ENCODE measurements at places on chromosomes 7 and 10.
A peak's percentile ranks its signal among the peaks of the same experiment; 100 is the strongest.

GRCh38 chr7:105581066-105581811 is at the start of gene EFCAB10:
Gene EFCAB10 (minus strand): TSS chr7:105581493. CDS start chr7:105581463, 30 bp downstream.
- DNase-seq = peak; percentile 95

GRCh38 chr7:24659505-24659904 is 86.3 kb downstream of the PALS2 start:
- no peak for DNase-seq

- DNase-seq = no peak
Measured at GRCh38 chr10:97050205-97050745, 135.5 kb downstream of the SLIT1 start.

DNA sequence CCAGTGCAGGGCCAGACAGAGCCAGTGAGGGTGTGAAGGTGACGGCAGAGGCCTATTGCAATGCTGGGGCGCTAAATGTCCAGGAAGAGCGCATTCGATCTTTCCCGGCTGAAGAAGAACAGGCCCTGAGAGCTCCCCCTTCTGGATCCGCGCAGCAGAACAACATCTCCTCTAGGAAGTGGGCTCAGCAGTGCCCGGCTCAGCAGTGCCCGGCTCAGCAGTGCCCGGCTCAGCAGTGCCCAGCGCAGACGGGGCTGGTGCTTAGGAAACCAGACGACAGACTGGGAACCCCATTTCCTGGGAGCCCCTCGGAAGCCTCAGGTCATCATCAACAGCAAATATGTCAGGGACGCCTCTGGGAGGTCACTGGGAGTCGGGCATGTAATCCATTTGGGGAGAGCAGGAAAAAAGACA is 4.7 kb upstream of the NOS3 start:
- DNase-seq = peak; percentile 82

GRCh38 chr7:105759670-105760550 is 116.5 kb downstream of the ATXN7L1 start:
- DNase-seq = no peak

- no peak for DNase-seq
Measured at GRCh38 chr10:91665842-91666241, 33.0 kb upstream of the PPP1R3C start.

DNA sequence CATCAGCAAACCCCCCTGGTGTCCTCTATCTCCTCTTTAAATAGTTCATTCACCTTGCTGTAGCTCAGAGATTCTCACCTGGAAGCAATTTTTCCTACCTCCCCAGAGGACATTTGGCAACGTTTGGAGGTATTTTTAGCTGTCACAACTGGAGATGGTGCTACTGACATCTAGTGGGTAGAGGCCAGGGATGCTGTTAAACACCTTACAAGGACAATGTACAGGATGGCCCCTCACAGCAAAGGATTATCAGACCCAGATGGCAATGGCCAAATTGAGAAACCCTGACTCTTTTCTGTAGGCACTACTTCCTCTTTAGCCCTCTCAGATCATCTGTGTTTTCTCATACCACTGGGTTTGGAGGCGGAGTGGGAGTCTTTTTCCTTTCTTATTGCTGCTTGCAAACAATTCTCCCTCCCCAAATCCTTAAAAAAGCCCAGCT is 13.2 kb upstream of the TRA2A start:
- peak; percentile 23 for DNase-seq

GRCh38 chr7:34453150-34453549 is 204.9 kb upstream of the NPSR1 start:
- no peak for DNase-seq

DNA sequence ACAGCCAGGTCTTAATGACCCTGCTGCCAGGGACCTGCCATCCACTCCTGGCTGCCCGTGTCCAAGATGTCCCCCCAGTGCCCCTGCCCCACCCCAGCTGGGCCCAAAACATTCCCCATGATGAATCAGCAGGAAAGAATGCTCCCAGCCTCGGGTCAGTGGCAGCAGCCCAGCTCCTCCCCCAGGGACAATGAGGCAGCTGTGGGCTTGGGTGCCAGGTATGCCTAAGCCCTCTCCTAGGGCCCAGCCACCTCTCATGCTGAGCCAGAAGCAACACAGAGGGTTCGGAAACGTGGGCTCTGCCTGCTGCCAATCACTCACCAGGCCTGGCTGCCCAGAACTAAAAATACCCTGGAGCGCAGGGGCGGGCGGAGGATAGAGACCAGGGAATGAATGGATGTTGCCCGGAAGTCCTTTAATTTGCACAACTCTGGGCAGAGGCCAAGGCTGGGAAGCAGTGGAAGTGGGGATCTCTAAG is 1.5 kb upstream of the LOXL4 start:
- DNase-seq = no peak

DNA sequence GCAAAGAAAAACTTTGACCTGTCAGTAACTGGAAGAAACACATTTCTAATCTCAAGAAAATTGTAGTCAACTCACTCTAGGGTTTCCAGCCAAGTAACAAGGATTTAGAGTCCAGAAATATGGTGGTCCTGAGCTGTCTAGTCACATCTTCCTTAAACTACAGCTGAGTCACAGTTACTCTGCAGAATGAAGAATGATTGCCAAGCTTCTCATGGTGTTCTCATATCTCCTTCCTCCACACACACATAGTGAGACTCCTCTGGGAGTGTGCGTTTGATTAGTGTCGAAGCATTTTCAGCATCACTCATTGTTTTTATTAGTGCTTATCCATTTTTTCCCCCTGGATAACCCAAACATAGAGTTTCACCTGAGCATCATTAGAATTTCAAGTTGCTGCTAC is 93.1 kb upstream of the CXCL12 start:
- no peak for DNase-seq

- DNase-seq = no peak
Measured at GRCh38 chr10:94902570-94902969, 35.9 kb upstream of the CYP2C9 start.

DNA sequence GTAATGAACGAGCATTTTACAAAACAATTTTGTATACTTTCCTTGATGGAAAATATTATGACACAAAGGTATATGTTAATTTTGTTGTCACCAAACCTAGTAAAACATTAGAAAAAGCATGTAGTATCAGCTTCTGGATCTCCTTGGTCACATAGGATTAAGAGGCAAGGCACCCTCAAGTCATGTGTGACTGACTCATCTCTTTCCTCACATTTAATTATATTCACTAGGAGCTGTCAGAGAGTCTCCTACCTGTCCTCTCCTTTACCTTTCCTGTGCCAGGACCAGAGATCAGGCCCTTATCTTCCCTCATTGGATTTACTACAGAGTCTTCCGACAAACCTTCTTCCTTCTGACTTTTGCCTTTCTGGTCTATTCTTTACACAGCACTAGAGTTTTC is 111.3 kb upstream of the RPA3 start:
- no peak for DNase-seq

- DNase-seq = peak; percentile 84
Measured at GRCh38 chr10:114638821-114639625, 19.1 kb downstream of the ABLIM1 start.

DNA sequence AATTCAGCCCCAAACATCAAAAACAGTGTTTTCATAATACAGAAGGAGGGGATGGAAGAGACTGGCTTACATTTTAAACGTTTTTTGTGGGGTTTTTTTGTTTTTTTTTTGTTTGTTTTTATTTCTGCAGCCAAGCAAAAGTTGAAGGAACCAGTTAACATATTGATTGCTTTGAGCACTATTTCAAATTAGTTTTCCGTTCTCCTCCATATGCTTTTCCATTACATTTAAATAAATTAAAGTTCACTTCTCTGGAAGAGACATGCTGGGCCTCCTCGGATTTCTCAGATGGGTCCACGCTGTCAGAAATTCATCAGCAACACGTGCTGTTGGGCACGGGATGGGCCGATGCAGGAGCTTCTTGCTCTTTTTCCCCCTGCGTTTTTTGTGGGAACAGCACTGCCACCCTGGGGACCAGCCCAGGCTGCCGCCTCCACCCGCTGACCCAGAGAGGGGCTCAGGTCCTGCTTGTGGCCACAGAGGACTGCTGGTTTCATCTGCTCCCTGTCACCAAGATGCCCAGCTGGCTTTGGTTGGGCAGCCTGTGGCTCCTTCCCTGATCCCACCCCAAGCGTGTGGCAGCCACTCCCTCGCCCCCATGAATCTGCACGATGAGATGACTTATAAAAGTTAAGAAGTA is 67.7 kb upstream of the CHST15 start:
- DNase-seq = no peak

DNA sequence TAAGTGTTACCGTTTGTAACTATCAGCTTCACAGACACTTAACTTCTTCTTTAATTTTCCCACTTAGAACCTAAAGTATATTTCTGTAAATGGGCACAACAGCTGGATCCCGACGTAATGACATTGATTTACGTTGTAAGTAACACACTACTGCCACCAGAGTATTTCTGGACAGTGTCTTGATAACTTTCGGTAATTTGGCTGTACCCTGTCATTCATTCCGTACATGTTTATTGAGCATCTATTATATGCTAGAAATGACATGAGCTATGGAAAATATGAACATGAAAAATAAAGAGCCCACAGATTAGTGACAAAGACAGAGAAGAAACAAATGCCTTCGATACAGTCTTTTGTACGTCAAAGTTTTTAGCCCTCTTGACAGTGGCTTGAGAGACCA is 291.4 kb downstream of the CCDC3 start:
- no peak for DNase-seq

DNA sequence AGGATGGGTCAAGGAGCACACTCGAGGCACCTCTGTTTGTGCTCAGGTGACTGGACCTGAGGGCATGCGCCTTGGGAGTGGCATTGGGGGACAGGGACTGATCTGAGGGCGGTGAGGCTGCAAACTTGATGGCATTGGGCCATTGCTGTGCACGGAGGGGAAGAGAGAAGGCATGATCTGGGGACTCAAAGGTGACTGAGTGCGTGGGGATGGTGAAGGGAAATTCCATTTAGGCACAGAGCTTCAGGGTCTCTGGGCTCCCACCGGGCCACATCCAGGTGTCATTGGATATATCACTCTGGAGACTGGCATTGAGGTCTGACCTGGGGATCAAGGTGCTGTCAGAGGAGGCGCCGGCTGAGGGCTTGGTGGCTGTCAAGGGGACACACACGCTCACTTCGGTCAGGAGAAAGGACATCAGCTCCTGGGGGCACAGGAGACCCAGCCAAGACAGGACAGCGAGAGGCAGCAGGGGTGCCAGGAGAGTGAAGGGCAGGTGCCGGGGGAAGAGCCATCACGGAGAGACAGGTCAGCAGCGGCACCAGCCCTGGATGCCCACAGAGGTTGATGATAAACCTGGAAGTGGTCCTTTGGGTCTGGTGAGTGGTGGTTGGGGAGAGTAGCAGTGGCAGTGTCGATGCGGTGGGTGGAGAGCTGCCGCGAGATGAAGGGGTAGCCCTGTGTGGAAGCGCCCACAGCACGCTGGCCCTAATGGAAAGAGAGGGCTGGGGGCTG is 5.5 kb downstream of the ADCK2 start:
- DNase-seq = no peak

DNA sequence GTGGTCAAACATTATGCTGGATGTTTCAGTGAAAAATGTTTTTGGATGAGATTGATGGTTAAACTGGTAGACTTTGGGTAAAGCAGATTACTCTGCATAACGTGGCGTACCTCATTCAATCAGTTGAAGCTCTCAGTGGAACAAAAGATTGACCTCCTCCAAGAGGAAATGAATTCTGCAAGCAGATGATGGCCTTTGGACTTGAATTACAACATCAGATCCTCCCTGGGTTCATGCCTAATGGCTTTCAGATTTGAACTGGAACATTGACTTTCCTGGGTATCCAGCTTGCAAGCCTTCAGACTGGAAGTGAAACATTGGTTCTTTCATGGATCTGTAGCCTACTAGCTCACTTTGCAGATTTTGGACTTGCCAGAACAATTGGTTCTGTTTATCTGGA is 169.3 kb upstream of the MALRD1 start:
- no peak for DNase-seq

DNA sequence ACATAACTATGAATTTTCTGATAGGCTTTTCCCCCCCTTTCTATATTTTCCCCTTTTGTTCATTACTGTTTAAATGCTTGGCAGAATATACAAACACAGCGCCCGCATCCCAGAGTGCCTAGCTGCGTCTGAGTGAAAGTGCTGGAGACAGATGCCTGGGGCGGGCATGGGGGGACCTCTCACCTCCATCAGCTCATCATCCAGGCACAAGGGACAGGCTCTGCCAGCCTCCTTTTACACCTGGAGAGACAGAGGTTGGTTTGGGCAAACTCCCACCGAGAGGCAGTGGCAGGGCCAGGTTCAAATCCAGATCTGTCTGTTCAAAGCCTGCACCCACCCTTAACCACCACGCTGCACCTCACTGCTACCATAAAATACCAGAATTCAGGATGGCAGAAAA is 104.5 kb downstream of the FAM53B start:
- no peak for DNase-seq

GRCh38 chr7:21719846-21720245 is 177.0 kb downstream of the DNAH11 start:
- no peak for DNase-seq

DNA sequence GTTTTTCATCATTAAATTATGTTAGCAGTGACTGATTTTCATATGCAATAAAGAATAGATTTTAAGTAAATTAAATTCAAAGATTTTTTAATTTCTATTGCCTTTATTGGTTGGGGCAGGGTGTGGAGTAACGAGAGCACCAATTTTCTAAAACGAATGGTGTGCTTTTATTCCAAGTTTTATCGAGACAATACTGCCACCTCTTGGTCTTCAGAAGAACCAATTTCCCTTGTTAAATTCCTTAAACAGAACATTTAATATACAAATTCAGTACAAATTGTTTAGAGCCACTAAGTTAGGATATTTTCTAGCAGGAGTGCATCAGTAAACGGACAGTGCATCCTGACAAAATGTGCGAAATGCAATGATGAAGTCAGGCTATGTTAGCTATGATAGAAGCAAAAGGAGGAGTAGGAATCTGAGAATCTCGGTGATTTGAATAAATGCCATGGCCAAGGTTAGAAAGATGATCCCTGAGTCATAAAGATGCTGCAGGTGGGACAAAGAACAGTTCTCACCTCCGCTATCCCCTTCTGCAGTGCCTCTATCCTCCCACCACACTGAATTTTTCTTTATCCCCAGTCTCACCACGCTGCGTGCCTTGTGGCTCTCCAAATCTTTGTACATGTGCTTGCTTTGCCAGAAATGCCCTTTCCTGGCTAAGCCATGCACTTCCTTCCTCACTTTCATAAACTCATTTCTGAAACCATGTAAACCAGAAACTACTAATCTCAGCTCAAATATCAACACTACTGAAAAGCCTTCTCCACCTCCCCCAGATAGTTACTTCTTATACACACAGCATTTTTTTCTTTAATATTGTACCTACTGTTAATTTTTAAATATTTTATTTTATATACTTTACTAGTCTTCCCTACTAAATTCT is 31.9 kb upstream of the AGBL3 start:
- DNase-seq = no peak

Measured in retina (tissue), 1 donor.